ENCODE measurements at places on chromosomes 4 and X.

DNA sequence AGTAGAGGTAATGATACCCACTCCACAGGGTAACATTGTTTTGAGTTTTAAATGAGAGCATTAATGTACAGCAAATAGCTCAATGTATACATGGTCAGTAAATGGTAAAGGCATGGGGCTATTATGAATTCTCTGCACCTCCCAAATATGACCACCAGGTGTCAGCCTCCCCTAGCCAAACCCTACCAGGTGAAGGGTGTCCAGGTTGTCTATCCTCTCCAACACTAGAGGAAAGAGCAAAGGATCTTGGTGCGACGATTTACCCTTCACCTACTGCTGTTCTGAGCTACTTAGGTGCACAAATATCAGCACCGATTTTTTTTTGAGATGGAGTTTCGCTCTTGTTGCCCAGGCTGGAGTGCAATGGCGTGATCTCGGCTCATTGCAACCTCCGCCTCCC lies 26.5 kb upstream of the XIAP start:
- DNase-seq = no peak

- no peak for DNase-seq
Observed at GRCh38 chr4:13527981-13528820, 16.1 kb downstream of the NKX3-2 start.

GRCh38 chr4:152572417-152573086 lies 36.7 kb upstream of the FBXW7 start:
- no peak for DNase-seq

- DNase-seq = no peak
Observed at GRCh38 chrX:40543661-40544328, 37.0 kb upstream of the ATP6AP2 start.
